Kidney (tissue), 22 donors: ENCODE measurements at places on chromosomes 12 and 14. TPM values are rescaled to one million over a fixed set of nuclear protein-coding genes. Genes with fewer than 3 reads are reported as not detected.
A peak's percentile ranks its signal among the peaks of the same experiment; 100 is the strongest.

DNA sequence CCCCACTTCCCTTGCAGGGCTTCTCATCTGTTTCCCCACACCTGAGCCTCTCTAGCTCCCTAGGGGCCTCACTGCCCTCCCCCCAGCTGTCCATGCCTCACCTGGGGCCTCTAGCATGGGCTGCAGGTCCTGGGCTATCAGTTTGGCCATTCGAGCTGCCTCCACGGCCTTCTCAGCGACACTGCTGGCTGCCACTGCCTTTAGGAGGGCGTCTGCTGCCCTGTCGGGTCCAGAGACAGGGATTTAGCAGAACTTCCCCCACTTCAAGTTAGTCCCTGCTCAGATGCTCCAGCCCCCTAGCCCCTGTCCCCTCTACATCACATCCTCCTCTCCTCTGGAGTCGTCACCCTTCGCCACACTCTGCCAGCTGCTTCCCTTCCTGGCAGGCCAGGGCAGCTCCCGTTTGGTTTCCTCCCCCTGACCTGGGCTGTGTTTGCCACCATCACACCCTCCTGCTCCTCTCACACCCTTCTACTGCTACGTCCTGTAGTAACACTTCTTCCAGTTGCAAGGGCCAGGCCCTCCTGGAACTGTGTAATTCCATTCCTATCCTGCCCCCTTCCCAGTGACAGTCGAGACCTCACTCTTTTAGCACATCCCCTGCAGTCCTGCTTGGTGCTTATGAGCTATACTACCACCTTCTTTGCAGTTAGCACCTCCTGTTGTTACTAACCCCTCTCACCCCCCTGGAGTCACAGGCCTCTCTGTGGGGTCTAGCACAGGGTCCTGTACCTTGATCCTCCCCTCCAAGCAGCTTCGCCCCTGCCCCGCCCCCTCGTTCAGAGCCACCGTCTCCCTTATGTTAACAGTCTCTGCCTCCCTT is 4.3 kb upstream of the AP1G2 start:
- DNase-seq = no peak

DNA sequence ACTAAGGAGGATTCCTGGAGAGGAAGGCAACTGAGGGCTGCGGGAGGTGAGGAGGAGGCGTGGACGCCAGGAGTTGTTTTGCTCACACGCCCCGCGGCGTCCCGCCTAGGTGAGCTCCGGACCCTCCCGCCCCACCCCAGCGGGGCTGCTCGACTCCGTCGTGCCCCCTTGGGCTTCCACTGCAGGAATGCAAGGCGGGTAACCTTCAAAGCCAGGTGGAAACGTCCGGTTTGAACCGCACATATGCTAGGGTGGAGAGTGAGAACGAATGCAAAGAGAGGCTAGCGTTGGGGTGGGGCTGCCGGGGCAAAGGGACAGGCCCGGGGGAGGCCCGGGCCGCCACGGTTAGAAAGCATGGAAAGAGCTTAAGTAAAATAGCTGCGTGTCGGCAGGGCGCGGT is 5.4 kb upstream of the DPPA3 start:
- DNase-seq = no peak

GRCh38 chr12:124277394-124278241 is 17.3 kb upstream of the RFLNA start:
- no peak for DNase-seq

DNA sequence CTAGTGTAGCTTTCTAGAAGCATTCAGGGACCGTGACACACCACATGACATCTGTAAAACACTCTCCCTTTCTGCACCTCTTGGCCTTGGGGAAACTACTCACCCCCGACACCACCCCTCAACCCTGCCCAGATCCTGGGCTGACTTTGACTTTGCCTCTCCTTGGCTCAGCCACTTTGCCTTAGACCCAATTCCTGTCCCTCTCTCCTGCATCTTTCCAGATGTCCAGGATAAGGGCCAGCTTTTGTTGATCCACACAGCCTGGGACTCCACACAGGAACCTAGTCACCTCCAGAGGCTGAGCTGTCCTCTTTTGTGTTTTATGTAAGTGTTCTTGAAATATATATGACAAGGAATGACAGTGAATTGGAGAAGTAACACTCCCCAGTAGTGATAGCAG is 153.7 kb upstream of the PLXNC1 start:
- no peak for DNase-seq

- no peak for DNase-seq
Measured at GRCh38 chr14:65864549-65864948, 452.0 kb downstream of the FUT8 start.

DNA sequence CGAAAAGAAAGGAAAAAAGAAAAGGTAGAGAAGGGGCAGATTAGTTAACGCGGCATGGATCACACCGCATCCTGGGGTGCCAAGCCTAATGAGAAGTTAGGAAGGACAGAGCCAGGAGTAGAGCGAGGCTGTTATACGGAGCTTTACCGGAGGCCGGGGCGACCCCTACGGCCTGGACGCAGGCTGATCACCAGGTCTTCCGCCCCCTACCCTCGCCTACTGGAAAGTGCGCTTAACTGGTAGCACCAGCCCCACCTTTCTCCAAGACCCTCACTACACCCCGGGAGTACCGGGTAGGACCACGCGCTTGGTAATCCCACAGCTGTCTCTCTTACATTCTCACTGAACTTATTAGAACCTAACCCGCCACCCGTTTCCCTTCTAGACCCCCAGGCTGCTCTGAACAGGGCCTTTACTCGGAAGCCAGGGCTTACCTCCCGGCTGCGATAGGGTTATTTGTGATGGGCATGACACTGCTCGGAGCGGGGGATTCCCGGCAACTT is 33.8 kb downstream of the WBP11 start:
- peak; percentile 76 for DNase-seq

- no peak for DNase-seq
Measured at GRCh38 chr12:23750923-23751322, 198.5 kb downstream of the SOX5 start.

DNA sequence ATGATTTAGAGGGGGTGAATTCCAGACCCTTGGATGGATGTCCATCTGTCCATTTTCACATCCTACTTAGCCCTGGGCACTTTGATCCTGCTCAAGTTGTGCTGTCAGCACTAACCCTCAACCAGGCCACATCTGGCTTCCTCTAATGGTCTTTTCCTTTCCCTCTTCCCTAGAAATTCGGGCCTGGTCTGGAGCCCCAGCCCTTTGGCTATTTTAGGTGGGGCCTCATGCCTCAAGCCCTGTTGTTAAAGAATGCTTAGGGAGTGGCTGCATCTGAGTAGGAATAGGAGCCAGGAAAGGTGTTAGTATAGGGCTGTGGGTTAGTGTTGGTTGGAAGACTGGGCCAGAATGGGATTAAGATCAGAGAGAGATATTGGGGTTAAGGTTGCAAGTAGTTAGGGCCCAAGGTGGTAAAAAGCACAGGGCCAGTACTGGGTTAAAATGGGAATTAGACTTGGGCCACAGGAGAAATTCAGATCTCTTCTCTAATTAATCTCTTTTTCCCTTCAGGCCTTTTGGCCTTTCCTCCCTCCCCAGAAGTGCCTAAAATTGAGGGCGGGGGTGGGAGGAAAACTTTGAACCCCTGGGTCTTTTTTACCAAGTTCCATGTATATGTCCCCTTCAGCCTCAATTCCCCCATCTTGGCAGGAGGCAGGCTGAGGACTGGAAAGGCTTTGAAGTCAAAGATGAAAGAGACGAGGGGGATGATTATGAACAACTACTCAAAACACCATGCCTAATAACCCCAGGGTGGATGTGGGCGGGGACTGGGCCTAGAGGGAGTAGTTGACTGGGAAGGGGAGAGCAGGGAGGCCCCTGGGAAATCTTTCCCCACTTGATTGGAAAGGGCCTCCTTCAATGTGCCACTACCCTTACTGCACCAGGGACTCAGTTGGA is 4.0 kb upstream of the ZNF385A start:
- no peak for DNase-seq

DNA sequence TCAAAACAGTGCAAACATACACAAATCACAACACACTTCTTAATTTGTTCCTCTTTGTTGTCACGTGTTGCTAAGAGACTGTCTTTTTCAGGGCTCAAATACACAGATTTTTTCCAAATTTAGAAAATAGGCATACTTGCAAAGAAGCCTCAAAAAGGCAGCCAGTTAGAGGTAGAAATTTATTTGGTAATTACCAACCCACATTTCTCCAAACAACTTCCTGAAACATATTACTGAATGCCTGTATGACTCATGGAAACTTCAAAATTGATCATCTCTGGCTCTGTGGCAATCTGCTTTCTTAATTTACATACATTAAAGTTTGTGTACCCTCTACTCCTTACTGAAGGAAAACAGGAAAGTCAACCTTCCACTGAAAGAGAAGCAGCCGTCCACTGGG is 36.4 kb downstream of the PPM1H start:
- no peak for DNase-seq

DNA sequence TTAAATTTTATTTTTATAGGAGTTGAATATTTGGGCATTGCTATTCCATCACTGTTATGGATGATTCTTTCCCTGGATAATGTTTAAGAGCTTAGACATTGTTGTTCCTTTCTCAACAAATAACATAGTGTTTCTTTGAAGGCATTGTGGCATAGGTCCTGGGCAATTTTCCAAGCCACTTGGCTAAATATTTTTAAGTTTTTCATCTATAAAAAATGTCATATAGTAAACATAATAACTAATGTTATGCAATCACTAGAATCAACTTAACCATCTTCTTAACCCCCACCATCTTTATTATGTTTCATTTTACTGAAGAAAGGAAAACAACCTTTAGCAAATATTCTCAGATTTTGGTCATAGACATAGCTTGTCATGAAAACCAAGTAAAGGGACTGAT is 600.6 kb upstream of the LMO3 start:
- no peak for DNase-seq

DNA sequence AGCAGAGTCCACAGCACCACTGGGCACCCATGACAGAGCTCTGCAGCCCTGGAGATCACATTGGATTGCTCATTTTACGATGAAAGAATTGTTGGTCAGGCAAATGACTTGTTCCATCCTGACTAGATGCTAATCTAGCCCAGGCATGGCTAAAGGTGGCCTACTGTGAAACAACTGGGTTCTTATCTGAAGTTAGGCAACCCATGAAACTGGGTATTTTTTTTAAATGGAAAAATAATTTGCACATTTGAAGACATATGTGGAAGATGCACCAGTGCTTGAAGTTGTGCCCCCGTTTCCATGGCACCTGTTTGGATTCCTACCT is 8.3 kb downstream of the PYGL start:
- DNase-seq = no peak

DNA sequence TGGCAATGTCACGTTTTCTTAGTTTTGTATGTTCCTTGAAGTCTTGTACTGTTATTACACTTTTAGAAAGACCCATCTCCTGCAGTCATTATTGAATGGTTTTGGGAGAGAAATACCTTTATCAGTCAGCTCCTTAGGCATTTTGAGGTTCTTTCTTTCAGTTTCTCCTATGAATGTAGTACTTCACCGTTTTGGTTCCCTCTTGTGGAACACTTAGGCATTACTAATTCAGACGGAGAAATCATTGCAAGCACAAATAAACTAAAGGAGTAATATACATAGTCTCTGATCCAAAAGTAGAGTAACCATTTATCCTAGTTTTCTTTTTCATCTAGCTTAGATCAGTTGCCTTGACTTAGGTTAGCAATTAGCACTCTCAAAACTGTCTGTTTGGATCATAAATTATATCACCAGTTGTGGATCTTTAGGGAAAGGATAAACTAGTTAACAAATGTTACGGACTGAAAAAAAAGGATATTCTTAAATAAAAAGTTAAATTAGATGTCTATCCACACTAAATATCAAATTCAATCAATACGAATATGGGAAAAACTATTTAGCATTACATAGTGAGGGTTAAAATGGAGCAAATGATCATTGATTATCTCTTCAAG is 1538.3 kb upstream of the SEL1L start:
- no peak for DNase-seq

- no peak for DNase-seq
Measured at GRCh38 chr14:65880507-65880906, 468.0 kb downstream of the FUT8 start.

DNA sequence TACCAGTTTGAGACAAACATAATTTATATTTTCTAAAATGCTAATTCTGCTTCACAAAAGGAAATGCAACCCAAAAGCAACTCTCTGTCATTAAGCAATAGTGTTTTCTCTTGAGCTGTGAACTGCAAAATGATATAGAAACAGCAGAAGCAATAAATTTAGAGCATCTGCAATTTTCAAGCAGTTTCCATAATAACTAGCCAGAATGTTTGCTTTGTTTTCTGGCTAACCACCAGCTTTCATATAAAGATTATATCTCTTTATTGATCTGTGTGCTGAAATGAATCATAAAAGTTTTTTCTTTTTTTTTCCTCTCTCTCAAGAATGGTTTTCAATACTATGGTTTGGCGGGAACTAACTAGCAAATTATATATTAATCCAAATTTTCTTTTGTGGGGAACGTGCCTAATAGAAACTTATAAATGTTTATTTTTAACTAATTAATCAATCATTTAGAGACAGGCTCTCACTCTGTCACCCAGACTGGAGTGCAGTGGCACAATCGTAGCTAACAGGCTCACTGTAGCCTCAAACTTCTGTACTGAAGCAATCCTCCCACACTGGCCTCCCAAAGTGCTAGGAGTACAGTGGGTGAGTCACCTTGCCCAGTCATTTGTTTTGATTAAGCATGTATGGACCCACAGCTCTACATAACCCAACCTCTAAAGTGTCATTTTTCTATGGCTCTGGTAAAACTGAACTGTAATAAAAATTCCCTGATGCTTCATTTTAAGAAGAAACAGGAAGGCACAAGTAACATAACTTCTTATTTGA is 830.1 kb upstream of the MGAT4C start:
- no peak for DNase-seq

GRCh38 chr12:92604786-92605185 is 98.0 kb upstream of the PLEKHG7 start:
- no peak for DNase-seq

GRCh38 chr14:93332397-93332852 is 411 bp downstream of the BTBD7 start:
- DNase-seq = peak; percentile 77

DNA sequence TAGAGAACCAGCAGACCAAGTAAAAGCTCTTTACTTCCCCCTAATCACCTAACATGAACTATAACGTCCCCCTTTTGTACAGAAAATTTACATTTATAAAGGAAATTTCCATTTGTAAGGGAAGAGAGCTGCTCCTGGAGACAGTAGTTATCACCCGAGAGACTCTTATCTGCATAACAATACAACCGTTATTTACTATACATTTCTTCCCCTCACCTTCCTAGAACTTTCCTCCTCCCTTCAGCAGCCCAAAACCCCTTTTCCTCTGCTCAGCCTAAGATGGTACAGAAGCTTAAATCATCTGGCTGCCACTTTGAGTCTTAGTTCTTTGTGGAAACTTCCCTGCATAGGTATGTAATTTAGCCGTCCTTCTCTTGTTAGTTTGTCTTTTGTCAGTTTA is 40.4 kb upstream of the ETV6 start:
- no peak for DNase-seq

The SOX5 gene
- polyA plus RNA-seq = 0.54 TPM

The SLCO1A2 gene
- 0.15 TPM for polyA plus RNA-seq

The MFAP5 gene
- polyA plus RNA-seq = 0.52 TPM

The EXOC3L4 gene
- polyA plus RNA-seq = 15.6 TPM
